ENCODE measurements at places on chromosomes 5 and 9.

- no peak for DNase-seq
These were observed 21.1 kb upstream of the GOLPH3 start for GRCh38 chr5:32195265-32195664.

DNA sequence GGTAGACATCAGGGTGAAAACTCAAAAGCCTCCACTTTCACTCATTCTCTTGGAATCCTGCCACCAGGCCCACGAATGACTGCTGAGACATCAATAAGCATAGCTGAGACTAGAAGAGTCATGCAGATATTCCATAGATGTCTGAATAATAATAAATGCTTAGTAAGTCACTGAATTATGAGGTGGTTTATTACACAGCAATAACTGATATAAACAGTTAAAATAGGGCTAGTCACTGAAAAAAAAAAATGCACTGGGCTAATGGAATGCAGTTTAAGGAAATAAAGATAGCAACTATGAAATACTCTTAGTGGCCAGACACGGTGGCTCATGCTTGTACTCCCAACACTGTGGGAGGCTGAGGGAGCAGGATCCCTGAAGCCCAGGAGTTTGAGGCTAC lies 262.8 kb upstream of the CDH6 start:
- DNase-seq: no peak

DNA sequence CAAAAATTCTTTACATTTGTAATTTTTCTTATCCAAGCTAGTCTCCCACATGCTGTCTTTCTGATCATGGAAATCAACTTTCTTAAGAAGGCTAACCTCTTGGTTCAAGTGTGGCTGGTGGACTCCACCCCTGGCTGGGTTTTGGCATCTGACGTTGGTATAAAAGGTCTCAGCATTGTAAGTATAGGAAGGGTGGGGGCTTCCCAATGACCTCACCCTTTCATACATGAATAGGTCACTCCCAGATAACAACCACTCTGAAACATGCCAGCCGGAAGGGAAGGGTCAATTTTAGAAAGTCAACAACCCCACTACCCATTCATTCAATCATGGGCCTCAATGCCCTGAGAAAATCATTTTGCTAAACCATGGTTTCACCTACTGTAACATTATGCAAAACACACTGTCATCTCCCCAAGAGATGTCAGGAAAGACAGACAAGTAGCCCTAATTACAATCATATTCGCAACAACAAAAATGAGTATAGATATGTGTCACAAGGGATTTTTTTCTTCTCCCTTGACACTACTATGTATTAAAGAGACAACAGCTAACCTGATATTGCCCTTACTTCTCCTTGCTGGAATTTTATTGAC lies 31.9 kb upstream of the PCSK5 start:
- DNase-seq: no peak

DNA sequence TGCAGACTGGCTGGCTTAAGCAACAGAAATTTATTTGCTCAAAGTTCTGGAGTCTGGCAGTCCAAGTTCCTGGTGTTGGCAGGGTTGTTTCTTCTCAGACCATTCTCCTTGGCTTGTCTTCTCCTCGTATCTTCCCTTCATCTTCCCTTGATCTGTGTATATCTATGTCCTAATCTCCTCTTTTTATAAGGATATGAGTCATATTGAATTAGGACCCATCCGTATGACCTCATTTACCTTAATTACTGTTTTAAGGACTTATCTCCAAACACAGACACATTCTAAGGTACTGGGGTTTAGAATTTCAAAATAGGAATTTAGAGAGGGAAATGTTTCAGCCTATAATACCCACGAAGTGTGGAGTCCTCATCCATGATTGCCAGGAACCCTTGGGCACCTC lies 13.1 kb upstream of the LPAR1 start:
- no peak for DNase-seq

DNA sequence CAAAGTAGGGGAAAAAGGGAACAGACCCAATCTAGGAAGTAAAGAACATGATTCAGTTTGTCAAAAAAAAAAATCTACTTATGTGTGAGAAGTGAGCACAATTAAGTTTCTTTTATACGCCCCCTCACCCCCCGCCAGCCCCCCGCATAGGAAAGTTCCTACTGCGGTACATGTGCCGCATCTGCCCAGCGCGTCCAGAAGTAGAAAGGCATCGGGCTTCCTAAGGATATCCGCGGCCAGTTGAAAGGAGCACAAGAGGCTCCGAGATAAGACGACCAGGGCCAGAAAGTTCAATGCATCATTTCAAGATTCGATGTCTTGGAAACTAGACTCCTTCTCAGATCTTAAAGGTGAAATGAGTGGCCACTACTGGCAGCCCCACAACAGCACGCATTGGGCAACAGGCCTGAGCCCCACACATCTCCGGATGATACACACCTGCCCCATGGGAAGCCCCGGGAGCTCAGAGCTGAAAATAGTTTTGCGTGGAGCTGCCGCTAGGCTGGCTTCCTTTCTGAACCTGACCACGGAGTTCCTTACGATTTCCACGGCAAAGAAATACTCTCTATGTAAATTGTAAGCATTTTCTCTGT lies 203.9 kb downstream of the RAB3C start:
- peak; percentile 39 for DNase-seq

- DNase-seq: no peak
These were observed 10.9 kb downstream of the ACTL7B start for GRCh38 chr9:108844856-108845255.

DNA sequence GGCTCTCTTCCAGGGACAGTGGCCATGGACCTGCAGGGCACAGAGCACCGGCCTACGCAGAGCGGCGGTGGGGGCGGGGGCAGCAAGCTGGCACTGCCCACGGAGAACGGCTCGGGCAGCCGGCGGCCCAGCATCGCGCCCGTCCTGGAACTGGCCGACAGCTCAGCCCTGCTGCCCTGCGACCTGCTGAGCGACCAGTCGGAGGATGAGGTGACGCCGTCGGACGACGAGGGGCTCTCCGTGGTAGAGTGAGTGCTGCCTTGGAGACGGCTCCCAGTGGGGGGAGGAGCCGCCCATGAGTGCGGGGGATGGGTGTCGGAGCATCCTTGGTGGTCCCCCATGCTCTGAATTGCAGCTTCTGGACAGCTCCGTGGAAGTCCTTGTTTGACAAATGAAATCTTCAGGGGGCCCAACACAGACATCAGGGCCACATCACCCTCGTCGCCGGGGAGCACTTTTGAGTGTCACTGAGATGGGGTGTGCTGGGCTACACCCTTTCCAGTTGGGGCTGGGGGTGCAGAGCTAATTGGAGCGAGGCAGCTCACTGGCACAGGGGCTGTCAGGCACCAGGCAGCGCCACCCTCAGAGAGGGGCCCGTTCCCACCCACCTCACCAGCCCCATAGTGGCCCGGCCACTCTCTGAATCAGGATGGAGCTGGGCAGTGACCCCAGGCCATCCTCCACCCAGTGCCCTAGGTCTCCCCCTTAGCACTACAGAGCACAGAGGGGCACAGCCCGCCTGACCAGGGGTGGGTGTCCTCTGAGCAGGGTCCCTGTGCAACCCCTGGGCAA lies 70.9 kb downstream of the KCNT1 start:
- DNase-seq: no peak

GRCh38 chr5:40406741-40407211 lies 272.9 kb upstream of the PTGER4 start:
- peak; percentile 86 for DNase-seq

DNA sequence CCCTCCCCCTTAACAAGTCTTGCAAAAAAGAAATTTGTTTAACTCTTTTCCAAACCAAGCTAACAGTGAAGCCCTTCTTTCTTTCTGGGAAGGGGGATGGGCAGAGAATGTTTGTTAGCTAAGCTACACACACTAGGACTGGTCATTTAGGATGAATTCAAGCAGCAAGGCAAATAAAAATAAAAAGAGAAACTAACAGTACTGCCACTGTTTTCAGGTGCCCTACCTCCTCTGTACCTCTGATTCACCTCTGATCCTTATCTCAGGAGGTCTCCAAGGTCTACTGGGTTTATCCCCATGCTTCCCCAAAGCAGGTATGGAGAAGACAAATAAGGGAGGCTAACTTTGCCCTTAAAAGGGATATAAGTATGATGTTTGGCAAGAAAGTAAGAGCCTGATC lies 52.9 kb downstream of the ELL2 start:
- no peak for DNase-seq

- peak; percentile 49 for DNase-seq
These were observed 1.3 kb downstream of the PTCH1 start for GRCh38 chr9:95515272-95516113.

DNA sequence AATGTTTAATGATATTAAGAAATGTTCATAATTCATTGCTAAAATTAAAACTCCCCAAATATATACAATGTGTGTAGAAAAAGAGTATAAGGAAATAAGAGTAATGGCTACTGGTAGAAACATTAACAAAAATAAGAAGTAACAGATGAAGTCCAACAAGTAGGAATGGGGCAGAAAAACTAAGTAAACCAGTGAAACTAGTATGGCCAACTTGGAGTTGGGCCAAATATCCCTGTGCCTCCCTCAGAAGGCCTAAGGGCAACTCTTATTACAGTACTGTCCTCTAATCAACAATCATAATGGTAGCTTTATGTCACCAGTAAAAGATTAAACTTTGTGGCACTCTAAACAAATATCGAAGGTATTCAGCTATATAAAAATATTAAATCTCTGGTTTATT lies 93.5 kb downstream of the SSBP2 start:
- DNase-seq: no peak

DNA sequence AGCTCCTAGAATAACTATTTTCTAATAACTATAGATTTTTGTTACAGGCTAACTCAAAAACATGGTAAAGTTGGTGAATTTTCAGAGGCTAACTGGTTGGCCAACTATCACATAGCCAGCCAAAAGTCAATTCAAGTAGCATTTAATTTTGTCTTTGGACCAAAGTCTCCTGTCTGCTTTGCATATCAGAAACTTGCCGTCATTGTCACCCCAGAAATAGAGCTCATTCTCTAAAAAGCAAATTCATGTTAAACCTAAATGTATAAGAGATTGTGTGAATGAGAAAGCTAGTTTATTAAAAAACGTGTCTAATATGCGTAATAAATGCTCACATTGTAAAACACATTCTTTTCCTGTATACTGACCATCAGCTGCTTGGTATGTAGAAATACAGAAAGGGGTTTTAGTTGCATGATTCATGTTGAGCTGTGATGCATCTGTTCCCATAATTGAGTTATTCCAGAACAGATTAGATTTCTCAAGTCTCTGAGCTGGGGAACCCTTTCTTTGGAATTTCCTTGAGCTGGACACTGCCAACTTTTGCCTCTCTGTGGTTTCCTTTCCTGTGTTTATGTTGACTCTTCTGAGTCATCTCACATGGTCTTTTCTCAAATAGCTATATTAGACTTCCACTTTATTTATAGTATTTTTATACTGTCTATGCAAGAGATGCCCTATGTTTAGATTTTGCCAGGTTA lies 7.3 kb downstream of the SRFBP1 start:
- no peak for DNase-seq

DNA sequence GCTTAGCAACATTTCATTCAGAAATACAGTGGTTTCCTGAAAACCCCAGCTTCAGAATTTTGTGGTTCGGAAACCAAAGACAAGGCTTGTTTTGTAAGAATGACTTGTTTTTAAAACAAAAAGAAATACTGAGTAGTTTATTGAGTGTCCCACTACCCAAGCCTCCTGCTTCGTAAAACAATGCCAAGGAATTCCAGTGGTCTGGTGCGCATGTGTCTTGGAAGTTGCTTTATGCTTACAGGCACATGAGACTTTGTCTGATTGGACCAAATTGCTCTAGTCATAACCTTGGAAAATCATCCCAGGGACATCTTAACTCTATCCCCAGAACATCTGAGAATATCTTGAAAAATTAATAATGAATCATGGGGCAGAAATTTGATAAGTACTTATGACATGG lies 77.1 kb upstream of the FST start:
- no peak for DNase-seq

- DNase-seq: no peak
These were observed 222.0 kb upstream of the TRIM32 start for GRCh38 chr9:116464987-116465571.

DNA sequence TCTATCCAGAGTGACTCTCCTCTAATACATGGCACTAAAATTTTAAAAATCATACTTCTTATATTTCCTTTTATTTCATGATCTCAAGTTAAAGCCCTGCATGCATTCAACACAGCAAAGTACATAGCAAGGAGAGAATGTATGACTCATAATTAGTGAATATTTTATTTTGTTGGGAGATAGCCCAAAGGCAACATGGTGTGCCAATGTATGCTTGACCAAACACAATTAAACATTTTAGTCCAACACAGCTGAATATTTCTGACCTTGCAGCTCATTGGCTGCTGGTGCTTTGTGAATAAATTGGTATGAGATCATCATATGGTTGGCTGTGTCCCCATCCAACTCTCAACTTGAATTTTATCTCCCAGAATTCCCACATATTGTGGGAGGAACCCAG lies 103.5 kb downstream of the NPR3 start:
- no peak for DNase-seq

DNA sequence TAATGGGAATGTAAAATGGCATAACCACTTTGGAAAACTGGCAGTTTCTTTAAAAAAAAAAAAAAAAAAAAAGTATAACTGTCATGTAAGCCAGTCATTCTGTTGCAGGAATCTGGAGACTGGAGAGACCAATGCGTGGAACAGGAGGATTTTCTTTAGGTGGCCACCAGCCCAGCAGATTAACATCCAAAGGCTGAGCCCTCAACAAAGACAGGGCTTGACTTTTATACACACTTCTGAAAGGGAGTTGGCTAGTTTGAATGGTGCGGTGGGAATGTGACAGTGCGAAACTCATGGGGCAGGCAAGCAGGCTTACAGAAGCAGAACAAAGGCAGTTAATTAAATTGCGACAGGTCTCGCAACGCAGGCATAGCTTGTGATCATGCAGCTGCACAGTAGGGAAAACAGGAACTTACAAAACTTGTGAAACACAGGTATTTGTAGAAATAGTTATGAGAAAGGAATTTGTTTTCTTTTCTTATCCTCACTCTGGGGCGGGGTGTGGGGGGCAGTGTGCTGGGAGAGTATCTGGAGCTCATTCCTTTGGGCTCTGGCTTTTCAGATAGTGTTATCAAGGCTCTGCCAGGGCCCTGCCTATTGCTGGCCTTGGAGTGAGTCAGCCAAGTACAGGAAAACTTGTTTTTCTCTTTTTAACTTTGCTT lies 12.0 kb downstream of the UIMC1 start:
- peak; percentile 98 for DNase-seq

- DNase-seq: no peak
These were observed 92.8 kb upstream of the VCAN start for GRCh38 chr5:83378624-83379289.

GRCh38 chr5:147858565-147858964 lies 19.9 kb upstream of the SCGB3A2 start:
- no peak for DNase-seq

GRCh38 chr5:77366717-77367500 lies 125.2 kb downstream of the WDR41 start:
- peak; percentile 23 for DNase-seq

DNA sequence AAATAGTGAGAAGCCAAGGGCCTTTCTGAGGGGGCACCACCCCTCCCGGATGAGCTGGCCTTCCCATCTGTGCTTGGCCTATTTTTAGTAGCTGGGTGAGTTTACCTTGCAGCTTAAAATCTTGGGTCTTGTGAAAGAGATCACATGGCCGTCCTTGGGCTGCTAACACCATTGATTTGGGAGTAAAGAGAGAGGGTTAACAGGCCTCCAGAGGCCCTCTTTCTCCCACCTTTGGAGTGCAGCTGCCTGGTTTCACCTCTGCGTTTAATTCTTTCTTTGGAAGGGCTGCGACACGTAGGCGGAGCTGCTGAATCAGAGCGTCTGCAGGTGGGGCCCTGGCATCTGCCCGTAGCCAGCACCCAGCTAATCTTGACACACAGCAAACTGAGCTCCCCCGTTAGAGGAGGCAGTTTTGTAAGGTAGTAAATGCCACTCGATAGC lies 12.8 kb downstream of the OLFM1 start:
- DNase-seq: no peak

Measured in NB4 (cell line).